Thymus (tissue), 14 donors: ENCODE measurements at places on chromosomes 3 and 15.

- DNase-seq, result no peak
These were observed 19.6 kb upstream of the HCN4 start for GRCh38 chr15:73388256-73388781.

DNA sequence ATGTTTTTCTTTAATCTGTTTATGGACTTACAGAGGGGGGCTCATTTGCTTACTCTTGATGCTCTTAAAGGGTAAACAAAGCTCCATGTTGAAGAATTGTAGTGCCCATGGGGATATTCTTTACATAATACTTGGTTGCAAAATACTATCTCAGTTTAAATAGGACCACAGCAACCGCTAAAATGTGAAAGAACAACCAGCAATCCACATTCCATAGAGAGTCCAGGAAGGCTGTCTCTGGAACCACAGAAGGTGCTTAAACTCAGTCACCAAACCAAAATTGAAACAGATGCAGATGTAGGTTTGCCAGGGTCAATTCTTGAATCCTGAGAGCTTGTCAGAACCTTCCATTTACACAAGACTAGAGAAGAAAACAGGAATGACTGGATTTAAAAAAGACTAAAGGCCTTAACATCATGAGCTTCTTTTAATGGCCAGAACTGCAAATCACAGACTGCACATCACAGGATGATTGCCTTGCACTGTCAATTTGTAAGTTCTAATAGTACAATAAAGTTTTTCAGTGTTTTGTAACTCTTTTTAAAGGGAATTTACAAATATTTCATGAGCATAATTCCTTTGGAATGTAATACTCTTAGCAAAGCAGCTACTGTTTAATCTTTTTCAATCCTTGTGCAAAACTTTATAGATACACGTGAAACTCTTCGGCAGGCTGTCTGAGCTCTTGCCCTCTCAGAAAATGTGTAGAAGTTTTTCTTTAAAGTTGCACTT is 661.6 kb downstream of the SI start:
- DNase-seq, result no peak

GRCh38 chr3:8974458-8974857 is 11.2 kb upstream of the RAD18 start:
- no peak for DNase-seq

DNA sequence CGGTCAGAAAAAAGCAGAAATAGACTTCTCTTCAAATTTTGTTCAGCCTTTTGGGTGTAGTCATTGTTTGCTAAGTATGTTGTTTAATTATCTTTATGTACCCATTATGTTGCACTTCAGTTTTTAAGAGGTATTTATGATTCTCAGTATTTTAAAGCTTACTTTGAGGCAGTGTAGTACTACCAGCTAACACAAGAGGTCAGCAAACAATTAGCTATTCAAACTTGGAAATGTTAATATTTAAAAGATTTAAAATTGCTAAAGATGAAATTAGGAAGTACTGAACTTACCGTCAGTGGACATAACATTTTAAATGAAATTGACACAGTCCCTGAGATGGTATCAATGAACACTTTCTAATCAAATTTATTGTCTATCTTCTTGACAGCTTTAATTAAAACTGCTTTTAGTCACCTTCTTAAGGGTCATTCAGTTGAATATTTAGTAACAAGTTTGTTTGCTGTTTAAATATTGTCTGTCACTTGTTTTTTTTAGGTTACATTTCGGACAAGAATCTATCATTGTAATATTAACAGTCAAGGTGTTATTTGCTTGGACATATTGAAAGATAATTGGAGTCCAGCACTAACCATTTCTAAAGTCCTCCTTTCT is 28.1 kb downstream of the NKIRAS1 start:
- DNase-seq, result no peak

DNA sequence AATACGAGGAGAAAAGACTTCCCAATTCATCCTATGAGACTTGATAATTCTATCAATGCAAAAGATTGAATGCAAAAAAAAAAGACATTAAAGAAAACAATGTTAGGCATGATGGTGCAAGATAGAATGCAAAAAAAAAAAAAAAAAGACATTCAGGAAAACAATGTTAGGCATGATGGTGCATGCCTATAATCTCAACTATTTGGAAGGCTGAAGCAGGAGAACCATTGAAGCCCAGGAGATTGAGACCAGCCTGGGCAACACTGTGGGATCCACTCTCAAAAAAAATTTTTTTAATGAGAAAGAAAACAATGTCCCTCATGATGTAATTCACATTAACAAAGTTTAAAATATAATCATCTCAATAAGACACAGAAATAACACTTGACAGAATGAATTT is 75.9 kb downstream of the MYO9A start:
- DNase-seq, result no peak

- no peak for DNase-seq
These were observed 57.5 kb downstream of the CACNA2D2 start for GRCh38 chr3:50445919-50446318.

DNA sequence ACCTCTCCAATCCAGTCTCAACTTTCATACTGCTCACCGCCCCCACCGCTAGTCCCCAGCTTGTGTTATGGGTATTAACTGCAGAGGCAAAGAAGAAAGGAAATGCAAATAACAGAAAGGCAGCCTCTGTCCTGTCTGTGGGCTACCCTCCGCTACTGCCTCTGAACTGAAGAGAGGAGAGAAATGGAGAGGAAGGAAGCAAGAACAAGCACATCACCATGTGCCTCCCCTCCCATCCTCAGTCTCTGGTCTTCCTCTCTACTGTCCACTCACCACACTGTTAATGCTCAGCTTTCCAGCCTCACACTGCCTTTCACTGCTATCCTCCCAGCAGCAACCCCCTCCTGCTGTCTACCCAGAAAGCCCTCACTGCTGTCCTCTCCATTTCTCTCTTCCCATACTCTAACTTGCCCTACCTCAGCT is 139.0 kb upstream of the SLC2A2 start:
- no peak for DNase-seq

GRCh38 chr3:179166561-179167201 is 18.5 kb downstream of the PIK3CA start:
- DNase-seq, result no peak

DNA sequence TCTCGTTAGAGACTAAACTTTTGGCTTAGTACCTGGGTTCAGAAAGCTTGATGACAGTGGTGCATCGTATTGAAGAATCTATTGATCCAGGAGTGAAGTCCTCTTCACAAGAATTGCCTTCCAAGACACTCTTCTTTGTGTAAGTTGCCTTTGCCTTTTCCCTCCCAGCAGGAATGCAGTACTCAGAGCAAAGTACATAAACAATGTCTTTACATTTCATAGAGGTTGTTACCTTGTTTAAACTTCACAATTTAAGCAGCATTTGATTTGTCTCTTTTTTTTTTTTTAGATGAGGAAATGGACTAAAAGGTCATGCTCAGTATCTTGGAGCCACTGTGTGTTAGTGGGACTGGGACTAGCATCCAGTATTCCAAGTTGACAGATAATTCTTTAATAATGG is 9.9 kb downstream of the RAB7A start:
- no peak for DNase-seq

DNA sequence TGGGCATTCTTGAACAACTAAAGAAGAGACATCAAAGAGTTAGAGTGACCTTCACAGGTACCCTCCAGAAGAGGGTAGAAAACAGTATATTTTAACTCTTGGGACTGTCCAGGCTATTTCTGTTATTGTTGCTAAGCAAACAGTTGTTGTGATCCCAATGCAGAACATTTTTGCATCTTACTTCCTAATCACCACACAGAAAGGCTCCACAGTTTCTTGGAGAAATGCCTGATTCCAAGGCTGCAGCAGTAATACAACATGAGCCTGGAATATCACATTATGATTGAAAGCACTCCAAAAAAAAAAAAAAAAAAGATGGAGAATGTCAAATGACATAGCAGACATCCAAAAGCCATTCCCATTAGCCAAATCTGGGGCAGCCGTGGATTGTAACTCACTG is 195.6 kb downstream of the CTNNB1 start:
- DNase-seq, result no peak

- DNase-seq, result no peak
These were observed 189.2 kb upstream of the LINGO1 start for GRCh38 chr15:77821959-77822256.

DNA sequence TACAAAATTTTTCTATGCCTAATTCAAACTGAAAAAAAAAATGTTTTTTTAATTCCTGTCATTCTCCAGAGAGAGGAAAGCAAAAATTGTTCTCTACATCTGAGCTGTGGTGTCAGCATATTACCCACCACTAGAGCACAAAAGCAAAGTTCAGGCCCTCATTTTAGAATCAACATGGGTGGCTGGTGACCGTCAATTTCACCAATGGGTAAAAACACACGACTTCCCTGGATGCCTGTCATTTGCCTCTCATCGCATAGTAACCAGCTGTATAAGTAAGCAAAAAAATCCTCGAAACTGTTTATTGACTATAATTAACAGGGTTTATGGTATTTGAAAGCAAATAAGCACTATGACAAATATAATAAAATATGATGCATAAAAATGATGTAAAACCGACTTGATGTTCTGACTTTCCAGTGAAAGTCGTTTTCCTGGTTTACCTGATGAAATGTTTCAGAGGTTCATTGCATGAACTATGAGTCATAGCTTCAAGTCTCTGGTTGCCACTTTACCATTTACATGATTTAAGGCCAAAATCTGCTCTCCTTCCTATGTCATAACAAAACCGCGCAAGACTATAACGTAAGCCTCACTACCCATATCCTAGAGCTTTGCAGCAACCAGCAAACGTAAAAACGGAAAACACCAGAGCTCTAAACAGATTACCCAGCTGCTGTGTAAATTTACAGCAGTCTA is 60.5 kb downstream of the THBS1 start:
- no peak for DNase-seq

DNA sequence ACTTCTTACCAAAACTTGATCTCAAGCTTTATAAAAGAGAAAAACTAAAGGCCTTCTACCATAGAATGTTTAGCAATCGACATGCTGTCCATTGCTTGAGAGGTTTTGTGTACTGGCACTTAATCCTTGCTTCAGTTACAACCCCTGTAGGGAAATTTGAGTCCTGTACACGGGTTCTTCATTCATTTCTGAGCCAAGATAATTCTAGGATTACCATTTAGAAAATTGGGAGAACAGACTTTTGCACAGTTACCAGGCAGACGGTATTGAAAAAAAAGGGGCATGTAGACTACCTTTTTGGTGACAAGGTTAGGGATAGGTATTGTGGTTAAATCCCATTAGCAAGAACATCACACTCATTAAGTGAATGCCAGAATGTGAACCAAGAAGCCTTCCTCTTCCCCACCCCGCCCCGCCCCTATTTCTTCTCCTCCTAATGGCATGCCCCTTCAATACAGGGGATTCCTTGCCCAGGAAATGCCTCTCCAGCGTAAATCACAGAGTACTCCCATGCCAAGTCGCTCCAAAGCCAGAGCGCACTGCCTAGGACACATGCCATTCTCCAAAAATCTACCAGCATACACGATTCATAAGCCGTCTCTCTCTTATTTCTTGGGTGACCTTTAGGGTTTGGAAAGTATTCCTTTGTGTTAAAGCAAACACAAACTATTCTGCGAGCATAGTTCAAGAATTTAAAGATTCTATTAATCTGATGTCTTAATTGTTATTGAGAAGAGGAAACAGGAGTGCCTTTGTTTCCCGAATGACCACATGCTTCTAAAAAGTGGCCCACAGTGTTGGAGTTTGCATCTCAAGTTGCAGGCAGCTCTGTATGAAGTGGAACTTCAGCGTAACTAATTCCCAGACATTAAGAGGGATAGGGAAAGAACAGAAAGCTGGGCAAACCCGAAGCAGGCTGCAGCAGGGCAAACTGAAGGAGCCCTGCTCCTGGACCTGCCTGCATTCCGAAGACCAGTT is 164.0 kb upstream of the NR2F2 start:
- no peak for DNase-seq

- peak; percentile 27 for DNase-seq
These were observed 3.0 kb downstream of the TSC22D2 start for GRCh38 chr3:150411106-150411460.

GRCh38 chr3:144626835-144627234 is 655.2 kb downstream of the DIPK2A start:
- DNase-seq, result peak; percentile 5

DNA sequence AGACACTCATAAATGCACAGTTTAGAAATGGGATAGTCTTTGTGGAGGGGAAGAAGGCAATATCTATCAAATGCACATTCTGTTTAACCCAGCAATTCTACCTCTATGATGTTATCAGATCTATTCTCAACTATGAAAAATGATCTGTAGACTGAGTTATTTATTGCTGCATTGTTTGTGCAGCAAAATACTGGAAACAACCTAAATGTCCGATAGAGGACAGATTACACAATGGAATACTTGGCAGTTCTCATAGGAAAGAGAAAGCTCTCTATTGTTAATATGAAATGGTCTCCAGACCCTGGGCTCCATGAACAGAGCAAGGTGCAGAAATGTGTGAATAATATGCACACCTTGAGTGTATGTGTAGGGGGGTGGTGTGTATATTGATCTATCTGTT is 49.0 kb upstream of the SELENOK start:
- DNase-seq, result no peak

DNA sequence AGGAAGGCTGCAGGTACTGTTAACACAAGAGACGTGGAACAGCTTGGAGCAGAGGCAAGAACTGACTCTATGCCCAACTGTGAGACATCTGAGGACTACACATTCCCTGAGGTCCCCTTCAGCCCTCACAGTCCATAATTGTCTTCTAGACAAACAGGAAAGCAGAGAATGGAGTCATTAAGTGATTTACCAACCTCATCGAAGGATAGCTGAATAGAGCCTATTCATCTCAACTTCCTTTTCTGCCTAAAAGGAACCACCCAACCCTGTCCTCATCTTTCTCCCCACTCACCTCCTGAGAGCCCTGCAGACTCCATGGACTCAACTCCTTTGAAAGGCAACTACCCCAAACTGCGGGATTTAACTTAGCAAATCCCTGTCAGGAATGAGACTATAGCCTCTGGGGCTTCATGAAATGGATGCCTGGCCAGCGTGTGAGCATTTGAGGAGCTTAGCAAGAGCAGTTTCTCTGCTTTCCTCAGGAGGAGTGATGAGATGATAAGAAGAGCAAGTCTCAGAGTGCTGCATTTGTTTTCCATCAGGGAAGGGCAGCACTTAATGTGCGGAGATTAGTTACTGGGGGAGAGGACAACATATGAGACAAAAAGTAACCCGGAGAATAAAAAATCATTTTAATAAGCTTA is 61.5 kb upstream of the FILIP1L start:
- DNase-seq, result no peak

- DNase-seq, result no peak
These were observed 330.9 kb upstream of the C2CD4B start for GRCh38 chr15:62495670-62496614.

- peak; percentile 24 for DNase-seq
These were observed 1.5 kb downstream of the MEGF11 start for GRCh38 chr15:66251790-66252684.

DNA sequence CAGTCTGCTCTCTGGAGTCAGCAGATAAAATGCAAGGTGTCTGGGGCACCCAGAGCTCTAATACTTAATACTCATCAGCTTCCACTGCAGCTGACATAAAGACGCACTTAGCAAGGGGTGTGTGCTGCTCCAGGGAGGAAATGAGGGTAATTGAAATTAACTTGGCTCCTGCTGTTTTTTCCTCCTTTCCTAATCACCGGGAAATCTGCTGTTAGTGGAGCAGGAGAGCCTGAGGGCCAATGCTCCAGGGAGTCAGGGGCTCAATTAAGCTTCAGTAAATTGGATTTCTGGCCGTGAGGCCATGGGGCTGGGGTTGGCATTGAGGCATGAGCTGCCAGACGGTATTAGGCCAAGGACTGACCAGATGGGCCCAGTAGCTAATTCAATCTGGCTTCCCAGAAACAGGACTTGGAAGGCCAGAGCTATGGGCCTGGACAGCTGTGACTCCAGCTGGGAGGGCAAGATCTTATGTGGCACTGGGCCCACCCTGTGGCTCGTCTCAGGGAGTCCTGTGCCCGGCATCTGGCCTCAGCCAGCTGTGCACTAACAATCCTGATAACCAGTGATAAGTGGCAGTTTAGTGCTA is 30.7 kb upstream of the CHRNB4 start:
- DNase-seq, result no peak
